Stimulated activated CD8-positive, alpha-beta memory T cell treated with anti-CD3 and anti-CD28 coated beads, Interleukin-7, amount 100 ng/mL, for 1 hour (primary cell): ENCODE measurements at places on chromosomes 12 and 14.

- DNase-seq: no peak
Observed at GRCh38 chr14:23569443-23570151, 2.0 kb upstream of the AP1G2 start.

DNA sequence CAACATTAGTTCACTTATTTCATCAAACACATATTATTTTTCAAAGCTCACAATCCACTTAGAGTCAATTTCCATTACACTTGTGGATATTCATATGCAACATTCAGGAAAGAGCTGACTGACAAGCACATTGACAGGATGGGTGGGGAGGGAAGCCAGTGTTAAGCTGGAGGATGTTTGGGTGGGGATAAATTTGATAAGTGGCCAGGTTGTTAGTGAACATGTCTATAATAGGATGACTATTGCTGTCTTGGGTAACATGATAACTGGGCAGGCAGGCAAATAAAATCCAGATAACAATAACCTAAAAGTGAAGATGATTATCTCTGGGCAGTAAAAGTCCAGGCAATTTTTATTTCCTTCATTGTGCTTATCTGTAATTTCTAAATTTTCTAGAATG is 73.8 kb upstream of the OSBPL8 start:
- DNase-seq: no peak

- DNase-seq: no peak
Observed at GRCh38 chr14:68557648-68558047, 235.2 kb downstream of the ZFP36L1 start.

DNA sequence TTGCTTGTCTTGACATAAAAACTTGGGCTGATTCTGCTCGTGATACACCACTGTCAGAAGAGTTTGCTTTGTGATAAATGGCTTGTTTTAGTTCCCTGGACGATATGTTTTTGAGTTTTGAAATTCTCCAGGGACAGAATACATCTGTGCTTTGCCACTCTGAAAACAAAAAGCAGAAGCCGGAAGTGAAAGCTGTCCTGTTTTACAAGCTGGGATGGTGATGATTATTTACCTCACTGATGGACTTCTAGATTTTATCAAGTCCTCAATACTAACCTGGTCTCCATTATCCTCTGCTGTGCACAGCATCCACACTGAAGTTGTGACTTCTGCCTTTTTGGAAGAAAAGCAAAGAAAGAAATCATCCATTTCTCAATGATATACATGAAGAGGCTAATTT is 251.6 kb downstream of the TRHDE start:
- no peak for DNase-seq

GRCh38 chr12:14954269-14954668 is 7.1 kb downstream of the ARHGDIB start:
- no peak for DNase-seq

DNA sequence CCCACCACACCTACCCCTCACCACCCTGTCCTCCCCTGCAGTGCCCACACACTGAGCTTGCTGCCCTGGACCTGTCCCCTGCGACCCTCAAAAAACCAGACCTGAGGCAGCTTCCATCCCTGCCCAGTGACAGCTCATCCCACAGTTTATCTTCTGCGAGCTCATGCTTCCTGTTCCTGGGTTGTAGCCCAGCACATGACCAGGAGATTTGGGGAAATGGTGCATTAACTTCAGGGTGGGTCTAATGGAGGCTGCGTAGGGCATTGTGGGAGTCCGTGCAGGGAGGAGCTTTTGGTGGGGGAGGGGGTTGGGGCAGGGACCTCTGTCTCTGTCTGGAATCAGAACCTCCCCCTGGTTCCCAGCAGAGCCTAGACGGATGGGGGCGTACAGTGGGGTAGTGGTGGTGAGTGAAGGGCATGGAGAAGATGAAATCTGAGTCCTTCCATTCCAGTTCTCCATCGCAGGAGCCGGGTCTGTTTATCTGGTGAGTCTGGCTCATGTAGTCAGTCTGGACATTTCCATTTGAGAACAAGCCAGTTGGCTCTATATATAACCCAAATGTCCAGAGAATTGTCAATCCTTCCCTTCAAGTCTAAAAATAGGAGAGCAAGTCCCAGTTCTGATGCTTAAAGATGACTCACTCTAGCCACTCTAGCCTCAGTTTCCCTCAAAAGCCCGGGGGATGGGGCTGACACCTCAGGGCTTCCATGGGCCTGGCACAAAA is 270.9 kb downstream of the CACNA1C start:
- DNase-seq: no peak

GRCh38 chr14:52318062-52318461 is 4.0 kb downstream of the PTGER2 start:
- no peak for DNase-seq

DNA sequence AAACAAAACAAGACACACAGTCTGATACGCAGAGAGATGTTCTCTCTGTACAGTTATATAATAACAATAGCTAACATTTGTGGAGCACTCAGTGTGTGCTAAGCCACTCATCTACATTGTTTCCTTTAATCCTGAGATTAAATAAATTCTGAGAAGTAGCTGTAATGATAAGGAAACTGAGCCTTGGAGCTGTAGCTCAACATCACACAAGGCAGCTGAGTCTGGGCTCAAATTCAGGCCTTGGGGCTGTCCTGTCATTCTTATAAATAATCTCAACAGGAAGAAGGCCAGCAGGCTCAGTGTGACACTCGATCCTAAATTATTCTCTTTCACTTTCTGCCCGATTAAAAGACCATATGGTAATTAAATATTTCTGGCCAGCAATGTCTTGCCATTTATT is 24.5 kb downstream of the CDKN1B start:
- DNase-seq: no peak

- DNase-seq: no peak
Observed at GRCh38 chr12:47789141-47789540, 16.1 kb downstream of the SLC48A1 start.

DNA sequence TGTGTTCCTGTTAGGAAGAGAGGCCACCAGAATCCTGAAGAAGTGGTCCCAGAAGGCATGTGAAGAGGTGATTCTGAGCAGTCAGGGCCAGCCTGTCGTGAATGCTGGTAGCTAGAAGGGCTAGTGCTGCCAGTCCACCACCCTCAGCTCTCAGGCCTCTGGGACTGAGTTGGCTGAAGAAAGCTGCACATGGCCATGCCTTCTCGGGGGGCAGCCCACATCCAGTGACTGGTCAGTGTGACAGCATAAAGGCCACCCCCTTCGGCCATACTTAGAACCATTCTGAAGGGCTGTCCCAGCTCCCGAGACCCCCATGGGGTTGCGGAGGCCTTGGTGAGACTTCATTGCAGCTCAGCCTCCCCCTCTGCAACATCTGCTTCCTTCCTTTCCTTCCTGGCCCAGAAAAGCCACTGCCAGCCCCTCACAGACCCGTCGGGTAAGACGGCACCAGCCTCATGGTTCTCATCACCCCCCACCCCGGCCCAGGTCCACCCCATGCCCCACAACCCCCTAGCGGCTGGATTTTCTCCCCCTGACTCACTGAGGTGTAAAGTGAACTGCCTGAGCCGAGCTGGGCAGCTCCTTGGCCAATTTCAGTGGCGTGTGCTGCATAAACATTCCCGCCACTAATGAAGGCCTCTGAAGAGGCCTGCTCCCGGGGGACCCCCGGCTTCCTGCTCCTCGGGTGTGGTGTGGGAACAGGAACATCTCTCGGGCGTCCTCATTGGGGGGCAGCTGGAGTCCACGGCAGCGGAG is 49.5 kb upstream of the DIO3 start:
- DNase-seq: no peak

DNA sequence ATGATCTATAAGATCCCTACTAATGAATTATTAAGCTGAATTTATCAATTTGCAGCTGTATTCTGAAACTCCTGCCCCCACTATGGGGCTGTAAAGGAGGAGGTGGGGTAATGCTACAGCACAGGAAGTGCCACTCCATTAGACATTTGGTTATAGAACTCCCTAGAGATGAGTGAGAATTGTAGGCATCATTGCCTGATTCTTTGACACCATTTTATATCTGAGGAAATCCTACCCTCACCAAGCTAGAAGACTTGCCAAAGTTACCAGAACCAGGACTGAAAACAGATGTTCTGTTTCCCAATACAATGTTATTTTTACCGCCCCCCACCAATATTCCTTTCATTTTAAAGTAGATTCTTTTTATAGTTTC is 182.4 kb downstream of the EGLN3 start:
- DNase-seq: no peak

- no peak for DNase-seq
Observed at GRCh38 chr12:44397631-44398030, 478.5 kb downstream of the NELL2 start.

DNA sequence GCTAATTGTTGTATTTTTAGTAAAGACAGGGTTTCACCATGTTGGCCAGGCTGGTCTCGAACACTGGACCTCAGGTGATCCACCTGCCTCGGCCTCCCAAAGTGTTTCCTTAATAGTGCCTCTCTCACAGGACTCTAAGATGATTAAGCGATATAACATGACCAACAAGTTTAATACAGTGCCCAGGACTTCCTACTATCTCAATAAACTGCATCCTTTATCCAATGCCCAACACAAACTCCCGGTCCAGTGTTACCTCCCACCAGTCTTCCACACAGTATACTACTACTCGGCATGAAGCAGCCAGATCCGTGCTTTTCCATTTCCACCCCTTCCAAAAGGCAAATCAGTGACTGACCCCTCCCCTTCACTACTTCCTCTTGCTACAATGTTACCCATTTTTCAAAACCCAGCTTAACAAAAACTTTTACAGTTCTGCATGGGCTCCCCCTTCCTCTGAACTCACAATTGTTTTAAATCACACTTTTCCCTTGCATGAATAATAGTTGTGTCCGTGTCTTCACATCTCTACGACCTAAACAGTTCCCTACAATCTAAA is 900 bp downstream of the NOP2 start:
- DNase-seq: no peak

- no peak for DNase-seq
Observed at GRCh38 chr14:61381553-61381952, 60.2 kb downstream of the PRKCH start.

- DNase-seq: no peak
Observed at GRCh38 chr12:51705450-51705849, 114.4 kb downstream of the SCN8A start.
